Inflammatory macrophage (primary cell): ENCODE measurements at places on chromosomes 1 and 21.

- DNase-seq: peak; percentile 93
These were observed 45.1 kb upstream of the BMP8B start for GRCh38 chr1:39833621-39834385.

- DNase-seq: no peak
These were observed 331.4 kb upstream of the USP24 start for GRCh38 chr1:55546553-55546952.

GRCh38 chr1:15046487-15047165 is 106.9 kb upstream of the TMEM51 start:
- peak; percentile 73 for DNase-seq

GRCh38 chr1:35345439-35345981 is 77.0 kb downstream of the ZMYM4 start:
- peak; percentile 54 for DNase-seq

DNA sequence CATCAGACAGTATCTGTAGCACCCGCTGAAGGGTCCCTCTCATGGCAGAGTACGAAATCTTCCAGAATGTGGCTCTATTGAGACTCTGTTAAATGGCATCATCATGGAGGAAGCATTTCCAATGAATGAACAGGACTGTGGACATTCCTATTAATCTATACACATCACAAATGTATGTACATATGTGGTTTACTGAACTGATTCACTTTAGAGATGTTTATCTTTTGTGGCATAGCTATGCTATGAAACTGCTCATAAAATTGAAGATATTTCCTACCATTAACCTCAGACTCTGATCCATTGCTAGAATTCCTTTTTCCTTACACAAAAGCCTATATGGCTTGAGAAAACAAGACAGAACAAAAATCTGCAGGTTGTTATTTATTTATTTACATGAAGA is 259.6 kb upstream of the RRP15 start:
- DNase-seq: no peak

DNA sequence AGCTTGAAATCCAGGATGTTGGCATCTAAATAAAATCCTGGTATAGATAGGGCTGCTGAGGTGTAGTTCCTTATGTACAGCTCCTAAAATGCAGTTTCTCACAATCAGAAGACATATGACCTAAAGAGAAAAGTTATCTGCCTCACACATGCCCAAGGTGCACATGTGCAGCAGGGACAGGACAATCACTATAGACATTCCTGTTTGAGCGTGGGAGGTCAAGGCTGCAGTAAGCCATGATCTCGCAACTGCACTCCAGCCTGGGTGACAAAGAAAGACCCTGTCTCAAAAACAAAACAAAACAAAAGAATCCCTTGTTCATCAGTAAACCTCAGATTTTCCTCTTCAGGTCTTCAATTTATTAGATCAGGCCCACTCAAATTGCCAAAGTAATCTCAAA is 66.1 kb downstream of the SPATA6 start:
- no peak for DNase-seq

GRCh38 chr21:36135391-36136102 is 668 bp downstream of the CBR3 start:
- peak; percentile 81 for DNase-seq

- no peak for DNase-seq
These were observed 44.1 kb upstream of the SIM2 start for GRCh38 chr21:36654796-36655325.

GRCh38 chr1:117436513-117436912 is 69.3 kb downstream of the MAN1A2 start:
- DNase-seq: no peak

GRCh38 chr21:46218906-46219590 is 9.5 kb downstream of the LSS start:
- DNase-seq: no peak

- peak; percentile 32 for DNase-seq
These were observed 17.7 kb upstream of the SNX27 start for GRCh38 chr1:151594143-151594625.

GRCh38 chr1:200242110-200243041 is 167.5 kb downstream of the ZNF281 start:
- no peak for DNase-seq

DNA sequence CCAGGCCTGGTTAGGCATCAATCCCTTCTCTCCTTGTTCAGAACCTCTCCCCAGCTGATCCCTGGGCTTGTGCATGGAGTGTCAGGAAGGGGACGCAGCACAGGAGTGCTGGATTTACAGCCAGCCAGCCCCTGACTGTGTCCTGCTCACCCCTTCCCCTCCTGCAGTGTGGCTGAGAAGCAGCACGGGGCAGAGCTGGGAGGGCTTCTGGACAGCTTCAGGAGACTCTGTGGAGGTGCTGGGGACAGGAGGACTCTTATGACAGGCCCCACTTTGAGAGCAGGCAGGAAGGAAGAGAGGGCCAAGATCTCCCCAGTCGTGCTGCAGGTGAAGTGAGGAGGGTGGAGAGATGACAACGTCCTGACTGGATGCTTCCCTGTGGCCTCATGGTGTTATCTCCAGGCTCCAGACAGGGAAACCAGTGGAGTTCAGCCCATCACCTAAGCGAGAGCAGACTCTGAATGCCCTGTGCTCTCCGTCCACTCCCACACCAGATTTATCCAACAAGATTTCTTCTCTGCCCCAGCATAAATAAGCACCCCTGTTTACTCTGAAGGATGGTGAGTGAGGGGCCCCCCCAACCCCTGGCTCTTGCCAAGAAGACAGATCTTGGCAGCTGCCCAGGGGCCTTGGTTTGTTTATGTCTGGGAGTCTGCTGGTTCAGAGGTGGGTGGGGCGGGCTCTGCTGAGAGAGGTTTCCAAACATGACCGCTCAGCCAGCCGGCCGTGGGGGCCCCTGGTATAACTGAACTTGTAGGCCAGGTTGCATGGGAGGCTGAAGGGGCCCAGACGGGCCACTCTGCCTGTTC is 21.3 kb downstream of the TMCC2 start:
- DNase-seq: no peak

- no peak for DNase-seq
These were observed 81.0 kb downstream of the FBXO2 start for GRCh38 chr1:11573116-11573692.

GRCh38 chr1:39104158-39105060 is 78.3 kb downstream of the NDUFS5 start:
- DNase-seq: peak; percentile 31

GRCh38 chr1:106233511-106233910 is 823.0 kb upstream of the PRMT6 start:
- no peak for DNase-seq

DNA sequence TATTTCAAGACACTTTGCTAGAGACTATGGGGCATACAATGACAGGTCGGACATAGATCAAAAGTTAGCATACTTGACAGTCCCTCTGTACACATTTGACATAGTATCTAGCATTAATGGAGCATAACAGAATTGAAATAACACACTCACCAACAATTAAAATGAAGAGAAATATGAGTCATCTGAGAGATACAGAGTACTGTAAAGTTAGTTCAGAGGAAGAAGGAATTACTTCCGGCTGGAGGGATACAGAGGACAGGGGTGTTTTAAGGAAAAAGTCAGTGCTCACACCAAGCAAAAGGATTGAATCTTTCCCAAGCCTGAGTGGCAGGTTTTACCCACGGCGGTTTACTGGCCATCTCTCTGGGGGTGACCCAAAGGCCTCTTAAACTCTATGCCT is 2.4 kb downstream of the ZMYND12 start:
- DNase-seq: no peak

- no peak for DNase-seq
These were observed 22.2 kb upstream of the IFFO2 start for GRCh38 chr1:18978706-18979105.
